ENCODE measurements at places on chromosomes 7 and 10.

GRCh38 chr10:119370972-119371703 is 163.8 kb downstream of the GRK5 start:
- peak; percentile 89 for DNase-seq

DNA sequence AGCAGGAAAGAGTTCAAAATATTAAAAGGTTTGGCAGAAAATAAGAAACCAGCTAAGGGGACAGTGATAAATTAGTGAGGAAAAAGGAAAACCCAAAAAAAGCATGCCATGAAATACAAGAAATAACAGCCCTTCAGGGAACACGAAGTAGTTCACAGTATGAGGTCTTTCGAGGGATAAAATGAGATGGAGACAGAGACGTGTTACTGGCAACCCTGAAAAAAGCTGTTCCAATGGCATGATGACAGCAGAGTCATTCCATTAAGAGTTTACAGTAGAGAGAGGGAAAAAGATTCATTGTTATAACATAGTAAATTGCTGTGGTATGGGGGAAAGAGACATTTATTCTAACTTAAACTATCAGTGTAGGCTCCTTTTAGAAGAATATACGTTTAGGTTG is 391.2 kb downstream of the ANKRD7 start:
- DNase-seq = no peak

DNA sequence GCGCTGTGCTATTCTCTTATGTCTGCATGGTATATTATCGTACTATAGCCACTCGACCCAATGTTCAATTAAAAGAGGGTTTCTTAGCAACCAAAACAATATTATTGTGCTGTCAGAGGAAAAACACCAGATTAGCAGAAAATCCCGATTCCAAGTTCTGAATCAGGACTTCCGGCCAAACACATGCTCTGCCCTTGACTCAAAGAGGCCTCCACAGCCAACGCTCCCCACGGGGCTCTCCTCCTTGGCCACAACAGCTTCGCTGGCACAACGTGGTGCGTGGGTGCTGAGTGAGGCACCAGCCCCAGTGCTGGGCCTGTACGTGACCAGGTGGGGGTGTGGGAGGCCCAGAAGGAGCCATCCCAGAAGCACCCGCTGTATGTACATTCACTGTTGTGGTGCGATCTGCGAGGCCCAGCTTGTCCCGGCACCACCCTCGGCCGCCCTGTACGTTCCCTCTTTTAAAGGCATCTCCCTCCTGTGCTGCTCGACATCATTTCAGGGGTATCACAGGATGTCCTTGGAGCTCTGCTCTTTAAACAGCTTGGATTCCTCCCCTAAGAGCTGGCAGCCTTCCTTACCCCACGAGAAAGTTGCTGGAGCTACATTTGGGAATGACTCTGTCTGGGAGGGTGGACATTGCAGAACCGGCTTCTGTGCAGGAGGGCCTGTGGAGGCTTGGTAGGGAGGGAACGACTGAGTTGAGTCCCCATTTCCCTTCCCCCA is 736.2 kb downstream of the PARD3 start:
- DNase-seq = peak; percentile 90

GRCh38 chr7:155517452-155517851 is 28.9 kb downstream of the CNPY1 start:
- DNase-seq = no peak

- no peak for DNase-seq
These were observed 94.1 kb downstream of the ALOX5 start for GRCh38 chr10:45468079-45468478.

DNA sequence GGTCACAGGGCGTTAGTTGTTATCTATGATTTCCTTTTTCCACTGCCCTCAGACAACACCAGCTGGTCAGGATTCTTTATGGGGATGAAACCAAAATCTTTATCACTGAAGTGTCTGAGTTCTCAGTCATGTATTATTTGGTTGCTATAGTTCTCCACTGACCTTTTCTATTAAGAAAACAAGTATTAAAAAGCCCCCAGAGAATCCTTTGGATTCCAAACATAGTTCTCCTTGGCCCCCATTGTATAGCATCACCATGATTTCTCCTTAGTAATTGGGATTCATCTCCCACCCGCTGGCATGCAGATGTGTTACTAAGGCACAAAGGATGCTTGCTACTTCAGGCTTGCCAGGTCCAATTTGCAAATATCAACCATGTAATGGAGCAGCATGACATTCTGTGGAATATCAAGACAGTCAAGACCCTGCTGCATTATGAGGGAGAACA is 94.3 kb downstream of the IQUB start:
- DNase-seq = no peak

DNA sequence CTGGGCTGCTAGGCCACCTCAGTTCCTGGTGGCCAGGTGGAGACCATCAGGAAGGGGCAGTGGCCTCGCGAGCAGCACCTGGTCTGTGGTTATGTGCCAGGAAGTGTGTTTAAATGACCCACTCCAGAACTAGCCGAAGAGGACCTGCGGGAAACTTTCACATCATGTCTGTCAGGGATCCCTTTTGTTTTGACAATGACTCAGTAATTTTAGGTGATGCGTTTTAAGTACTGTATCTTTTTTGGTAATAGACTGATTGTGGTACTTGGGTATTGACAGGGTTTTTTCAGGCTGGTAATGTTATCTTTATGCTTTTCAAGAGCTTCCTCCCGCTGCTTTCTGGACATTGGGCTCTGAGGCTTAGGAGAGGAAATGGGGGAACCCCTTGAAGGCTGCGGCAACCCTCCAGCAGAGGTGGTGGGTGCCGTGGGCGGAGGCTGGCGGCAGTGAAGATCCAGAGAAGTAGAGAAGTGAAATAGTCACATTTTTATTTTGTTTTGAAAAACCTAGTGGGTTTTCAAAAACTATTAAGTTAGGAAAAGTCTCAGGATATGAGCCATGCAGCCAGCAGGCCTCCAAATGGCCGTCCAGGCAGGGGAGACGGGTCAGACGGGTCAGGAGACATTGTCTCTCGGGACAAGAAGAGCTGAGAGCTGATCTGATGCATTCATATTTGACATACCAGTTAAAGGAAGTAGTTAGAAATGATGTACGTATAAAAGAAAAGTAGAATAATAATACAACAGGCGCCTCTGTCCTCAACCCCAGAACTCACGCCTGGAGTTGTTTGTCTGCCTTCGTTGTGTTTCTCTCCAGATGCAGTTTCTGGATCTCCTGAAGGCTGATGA is 27.7 kb downstream of the PPP2R2D start:
- no peak for DNase-seq

- DNase-seq = peak; percentile 33
These were observed 4.3 kb upstream of the GPNMB start for GRCh38 chr7:23242321-23242720.

DNA sequence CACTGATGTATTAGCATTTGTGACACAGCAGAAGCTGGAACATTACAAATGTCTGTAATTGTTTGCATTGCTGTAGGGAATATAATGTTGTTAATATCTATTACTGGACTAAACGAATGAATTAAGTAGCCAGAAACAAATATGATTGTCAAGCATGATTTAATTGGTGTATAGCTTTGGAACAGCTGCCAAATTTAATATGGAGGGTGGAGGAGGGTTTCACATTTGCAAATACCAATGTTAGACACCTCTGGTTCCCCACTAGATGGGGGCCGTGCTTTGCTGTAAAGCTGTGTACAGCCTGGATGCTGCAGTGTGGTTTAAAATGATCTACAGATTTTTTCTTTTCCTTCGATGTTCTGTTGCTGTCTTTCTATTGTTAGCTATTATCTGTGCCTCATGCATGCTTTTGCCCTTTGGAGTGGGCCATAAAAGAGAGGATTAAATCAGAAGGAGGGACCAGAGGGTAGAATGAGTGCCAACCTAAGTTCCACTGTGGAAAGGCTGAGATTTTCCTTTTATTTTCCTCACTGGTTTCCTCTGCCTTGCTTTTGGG is 23.1 kb downstream of the DNAJB9 start:
- DNase-seq = peak; percentile 9

DNA sequence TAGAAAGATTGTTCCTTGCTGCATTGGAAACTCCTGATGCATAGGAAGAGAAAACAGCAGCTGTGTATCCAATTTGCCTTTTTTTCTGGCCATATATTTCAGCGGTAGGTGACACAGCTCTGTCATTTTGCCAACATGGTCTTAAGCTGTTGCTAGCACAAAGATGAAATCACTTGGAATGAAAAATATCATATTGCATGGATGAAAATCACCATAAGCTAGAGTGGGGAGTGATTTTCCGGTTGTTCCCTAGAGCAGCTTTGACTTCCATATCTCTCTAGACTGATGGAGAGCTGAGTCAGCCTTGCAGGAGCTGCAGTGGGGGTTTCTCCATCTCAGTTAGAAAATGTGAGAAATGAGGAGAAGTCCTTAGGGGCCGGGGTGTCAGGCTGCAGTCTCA is 38.3 kb upstream of the BTBD16 start:
- peak; percentile 83 for DNase-seq

GRCh38 chr10:21166557-21167287 is 269.6 kb upstream of the NEBL start:
- DNase-seq = no peak

- no peak for DNase-seq
These were observed 93.1 kb downstream of the ZMYND11 start for GRCh38 chr10:228366-228765.

GRCh38 chr7:37128327-37129034 is 320.2 kb downstream of the ELMO1 start:
- DNase-seq = no peak

DNA sequence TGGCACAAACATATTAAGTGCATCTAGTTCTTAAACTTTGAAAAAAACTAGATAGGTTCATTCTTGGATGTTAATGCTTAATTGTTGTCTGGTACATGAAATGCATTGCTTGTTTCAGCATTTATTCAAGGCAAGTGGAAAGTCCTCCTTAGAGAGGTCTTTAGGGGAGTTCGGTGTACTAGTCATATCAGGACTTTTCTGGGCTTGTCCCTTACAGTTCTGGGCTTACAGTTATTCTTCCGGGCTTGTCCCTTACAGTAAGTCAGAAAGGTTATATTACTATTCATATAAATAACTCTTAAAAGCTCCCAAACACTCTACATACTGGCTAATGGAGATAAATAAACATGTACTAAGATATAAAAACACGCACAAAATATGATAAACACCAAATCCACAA is 61.6 kb upstream of the MRLN start:
- no peak for DNase-seq

DNA sequence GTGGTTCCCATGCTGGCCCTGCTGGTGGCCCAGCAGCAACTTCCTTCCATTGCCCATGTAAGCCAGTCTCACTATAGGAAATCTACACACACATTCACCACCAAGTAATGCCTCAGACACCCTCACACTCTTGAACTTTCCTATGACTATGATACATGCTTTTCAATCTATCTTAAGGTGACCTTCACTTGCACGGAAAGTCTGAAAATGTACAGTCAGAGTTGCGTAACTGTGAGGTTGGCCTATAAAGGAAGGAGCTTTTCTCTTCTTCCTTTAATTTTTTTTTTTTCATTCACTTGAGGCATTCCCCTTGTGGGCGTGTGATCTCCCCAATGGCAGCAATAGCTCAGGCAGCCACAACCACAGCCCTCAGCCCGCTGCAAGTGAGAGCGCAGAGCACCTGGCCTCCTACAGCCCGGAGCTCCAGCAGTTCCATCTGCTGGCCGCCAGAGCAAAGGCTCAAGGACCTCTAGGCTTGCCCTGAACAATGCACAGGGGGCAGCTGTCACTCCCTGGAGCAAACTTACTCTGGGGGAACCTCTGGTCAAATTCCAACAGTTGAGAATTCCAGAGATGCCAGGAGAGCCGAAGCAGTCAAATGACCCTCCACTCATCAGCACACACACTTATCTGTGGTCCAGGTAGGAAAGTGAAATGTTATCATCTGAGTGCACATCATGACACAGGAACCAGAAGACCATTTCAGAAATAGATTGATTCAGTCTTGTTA is 123.1 kb upstream of the ADO start:
- DNase-seq = no peak

- no peak for DNase-seq
These were observed 137.4 kb downstream of the ZNF438 start for GRCh38 chr10:30894221-30894620.

DNA sequence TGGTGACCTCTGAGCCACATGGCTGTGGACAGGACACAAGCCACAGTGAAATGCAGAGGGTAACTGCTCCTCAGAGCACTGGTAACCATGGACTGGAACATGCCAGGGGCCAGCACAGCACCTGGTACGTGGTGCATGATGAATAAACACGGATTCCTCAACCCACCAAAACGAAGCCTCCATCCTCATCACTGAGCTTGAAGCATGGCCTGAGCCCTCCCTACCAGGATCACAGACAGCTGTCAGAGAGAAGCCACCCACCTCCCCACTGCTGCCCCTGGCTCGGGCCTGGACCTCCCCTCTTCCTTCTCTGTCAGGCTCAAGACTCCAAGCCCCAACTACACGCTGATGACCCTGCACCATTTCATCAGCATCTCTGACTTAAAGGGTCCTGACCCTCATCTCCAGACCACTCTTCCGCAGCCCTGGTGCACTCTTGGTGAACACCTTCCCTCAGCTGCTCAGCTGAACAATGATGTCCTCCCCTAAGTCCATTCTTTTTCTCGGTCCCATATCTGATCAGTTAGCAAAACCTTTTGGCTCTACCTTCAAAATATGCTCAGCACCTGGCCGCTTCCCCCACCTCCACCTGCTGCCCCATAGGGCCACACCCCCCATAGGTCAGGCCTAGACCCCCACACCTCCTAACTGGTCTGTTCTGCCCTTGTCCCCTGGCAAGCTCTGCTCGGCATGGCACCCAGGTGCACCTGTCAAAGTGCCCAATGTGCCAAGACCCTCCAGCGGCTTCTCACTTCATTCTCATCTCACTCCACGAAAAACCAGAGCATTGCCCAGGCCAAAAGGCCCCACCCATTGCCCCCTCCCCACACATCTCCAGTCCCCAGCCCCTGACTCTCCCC is 141.1 kb downstream of the MAPK8 start:
- DNase-seq = no peak

GRCh38 chr7:152313217-152313616 is 122.6 kb downstream of the KMT2C start:
- DNase-seq = no peak
